Germinal center (tissue), 1 donor: ENCODE measurements at places on chromosomes 6 and 20.
A peak's percentile ranks its signal among the peaks of the same experiment; 100 is the strongest.

DNA sequence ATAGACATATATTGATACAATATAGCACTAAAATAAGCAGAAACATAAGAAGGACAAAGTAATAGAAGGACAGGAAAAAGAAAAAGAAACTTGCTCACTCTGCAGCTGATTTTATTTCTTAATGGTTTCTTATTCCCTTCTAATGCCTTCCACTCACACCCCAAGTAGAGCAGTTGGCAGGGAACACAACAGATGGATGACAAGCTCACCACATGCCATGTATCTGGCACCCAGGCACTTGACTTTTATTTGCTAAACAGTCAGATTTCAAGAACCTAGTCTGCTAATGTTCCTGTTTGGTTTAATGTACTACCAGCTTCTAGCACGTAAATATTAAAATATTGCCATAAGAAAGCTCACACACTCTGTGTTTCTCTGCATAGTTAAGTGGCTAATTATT is 87.1 kb downstream of the COL19A1 start:
- DNase-seq = no peak

DNA sequence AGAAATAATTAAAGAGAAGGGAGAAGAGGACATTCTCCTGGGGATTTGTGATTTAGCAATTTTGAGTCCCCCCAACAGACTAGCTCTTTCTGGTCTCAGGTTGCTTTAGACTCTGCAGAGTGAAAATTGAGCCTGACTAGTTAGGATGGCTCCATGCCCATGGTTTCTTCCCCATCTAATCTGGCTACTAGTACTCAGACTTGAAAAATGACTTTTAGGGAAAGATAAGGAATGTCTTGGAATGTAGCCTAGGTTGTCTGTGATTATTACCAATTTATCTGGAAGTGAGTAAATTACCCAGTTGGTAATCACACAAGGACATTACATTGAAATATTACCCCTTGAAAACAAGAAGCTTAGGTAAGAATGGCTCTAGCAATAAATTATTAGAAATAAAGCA is 4.2 kb downstream of the BEND6 start:
- no peak for DNase-seq

GRCh38 chr6:167963589-167964057 is 33.8 kb upstream of the KIF25 start:
- DNase-seq = no peak

GRCh38 chr20:6756693-6757595 is 10.5 kb upstream of the BMP2 start:
- no peak for DNase-seq

DNA sequence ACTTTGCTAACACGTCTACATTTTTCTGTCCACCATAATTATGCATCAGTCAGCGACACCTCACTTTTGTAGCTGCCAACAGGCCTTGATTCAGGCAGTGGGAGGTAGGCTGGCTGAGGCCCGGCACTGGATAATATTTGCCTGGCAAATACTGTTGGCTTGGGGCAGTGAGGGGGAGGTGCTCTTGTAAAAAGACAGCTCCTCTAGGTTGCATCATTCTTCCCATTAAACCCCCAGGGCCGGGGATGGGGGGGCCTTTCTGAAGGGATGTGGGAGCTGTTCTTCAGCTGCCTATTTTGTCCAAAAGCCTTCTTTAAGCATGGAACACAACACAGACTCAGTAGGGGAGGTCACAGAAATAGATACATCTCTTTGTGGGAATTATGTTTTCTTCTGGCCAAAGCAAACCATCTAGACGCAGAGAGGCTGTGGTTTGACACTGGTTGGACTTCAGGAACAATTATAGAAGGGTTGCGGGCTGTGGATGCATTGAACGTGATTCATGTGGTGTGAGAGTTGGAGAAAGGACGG is 338.3 kb upstream of the NT5E start:
- DNase-seq = no peak

DNA sequence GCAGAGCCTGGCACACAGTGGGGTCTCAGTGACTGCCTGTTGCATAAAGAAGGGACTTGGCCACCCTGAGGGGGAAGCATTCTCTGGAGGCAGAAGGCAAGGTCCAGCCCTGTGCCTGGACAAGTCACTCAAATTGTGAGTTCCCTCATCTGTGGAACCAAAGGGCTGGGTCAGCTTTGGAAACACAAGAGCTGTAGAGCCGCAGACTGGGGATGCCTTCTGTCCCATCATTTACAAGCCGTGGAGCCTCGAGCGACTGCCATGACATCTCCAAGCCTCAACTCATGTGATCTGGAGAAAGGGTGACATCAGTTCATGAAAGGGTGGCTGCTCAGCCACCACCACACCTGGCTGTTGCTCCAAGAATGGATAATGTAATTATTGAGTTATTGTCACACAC is 20.4 kb upstream of the SIRPD start:
- DNase-seq = no peak

- DNase-seq = no peak
Measured at GRCh38 chr6:115524821-115525220, 535.9 kb downstream of the FRK start.

- peak; percentile 35 for DNase-seq
Measured at GRCh38 chr20:21100578-21101452, 5.3 kb downstream of the LINC00237 start.

GRCh38 chr6:23533311-23533710 is 592.7 kb upstream of the NRSN1 start:
- DNase-seq = no peak

GRCh38 chr6:139528471-139528870 is 154.0 kb upstream of the CITED2 start:
- no peak for DNase-seq

GRCh38 chr6:137423451-137424168 is 70.6 kb downstream of the OLIG3 start:
- DNase-seq = peak; percentile 29

DNA sequence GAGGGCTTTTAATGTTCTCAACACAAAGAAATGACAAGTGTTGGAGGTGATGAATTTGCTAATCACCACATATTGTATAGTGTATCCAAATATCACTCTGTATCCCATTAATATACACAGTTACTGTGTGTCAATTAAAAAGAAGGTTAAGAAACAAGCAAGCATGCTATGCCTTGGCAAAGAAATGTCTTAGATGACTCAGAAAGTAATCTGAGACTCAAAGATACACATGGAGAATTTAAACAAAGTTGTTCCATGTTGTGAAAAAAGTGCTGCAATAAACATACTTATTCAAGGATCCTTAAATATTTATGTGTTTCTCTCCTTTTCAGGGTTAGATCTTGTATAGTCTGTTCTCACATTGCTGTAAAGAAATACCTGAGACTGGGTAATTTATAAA is 300.9 kb downstream of the DHX35 start:
- no peak for DNase-seq

DNA sequence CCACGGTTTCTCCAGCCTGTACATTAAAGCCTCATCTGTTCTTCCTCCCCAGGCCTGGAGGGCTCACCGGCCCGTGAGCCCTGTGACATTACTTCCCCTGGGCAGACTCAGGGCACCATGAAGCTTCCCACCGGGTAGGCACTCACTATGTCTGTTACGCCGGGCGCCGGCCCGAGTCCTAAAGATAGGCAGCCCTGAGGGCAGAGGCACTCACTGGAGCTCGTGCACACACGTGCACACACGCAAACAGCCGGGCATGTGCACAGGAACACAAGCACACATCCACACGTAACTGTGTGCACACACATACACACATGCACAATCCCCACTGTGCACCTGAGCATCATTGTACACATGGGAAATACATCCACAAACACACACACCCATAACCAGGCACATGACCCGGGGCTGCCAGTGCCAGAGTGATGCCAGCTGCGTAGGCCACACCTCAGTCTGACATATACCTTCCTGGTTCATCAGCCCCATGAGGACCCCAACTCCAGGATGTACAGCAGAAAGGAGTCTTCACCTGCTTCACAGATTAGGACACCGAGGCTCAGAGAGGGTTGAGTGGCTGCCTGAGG is 83.7 kb downstream of the YTHDF1 start:
- no peak for DNase-seq

GRCh38 chr6:19410481-19410880 is 426.7 kb upstream of the ID4 start:
- no peak for DNase-seq

GRCh38 chr6:44800171-44800783 is 412.8 kb downstream of the CDC5L start:
- DNase-seq = no peak

DNA sequence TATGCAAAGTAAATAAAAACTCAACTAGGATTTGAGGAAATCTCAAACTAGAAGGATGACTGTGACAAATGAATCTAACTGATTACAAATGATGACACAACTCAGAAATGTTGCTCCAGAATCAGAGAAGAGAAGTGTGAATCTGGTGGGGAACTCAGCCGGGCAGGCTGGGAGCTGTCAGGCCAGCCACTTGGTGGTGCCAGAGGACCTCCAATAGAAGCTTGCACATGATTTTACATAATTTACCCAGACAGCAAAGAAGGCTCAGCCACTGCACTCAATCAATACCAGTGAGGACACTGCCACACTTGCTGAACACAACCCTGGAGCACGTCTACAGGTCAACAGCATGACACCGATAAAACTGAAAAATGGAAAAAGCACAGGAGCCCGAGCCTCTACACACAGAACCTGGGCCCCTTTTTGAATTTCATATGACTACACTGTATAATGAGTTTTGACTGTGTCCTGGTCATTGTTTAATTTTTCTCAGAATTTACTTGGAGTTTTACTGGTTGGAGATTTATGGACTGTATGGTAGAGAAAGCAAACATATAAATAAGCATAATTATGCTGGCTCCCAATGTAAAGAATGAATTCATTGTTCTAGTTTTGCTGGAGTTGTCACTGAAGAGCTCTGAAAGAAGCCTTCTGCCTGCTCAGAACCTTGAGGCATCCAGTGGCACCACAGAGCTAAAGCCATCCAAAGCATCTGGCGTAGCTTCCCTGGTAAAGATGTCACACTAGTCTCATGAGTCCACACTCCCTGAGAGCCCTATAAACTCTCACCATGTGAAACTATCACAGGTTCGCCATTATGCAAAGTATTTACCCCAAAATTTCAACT is 296.5 kb downstream of the THBS2 start:
- DNase-seq = peak; percentile 22

DNA sequence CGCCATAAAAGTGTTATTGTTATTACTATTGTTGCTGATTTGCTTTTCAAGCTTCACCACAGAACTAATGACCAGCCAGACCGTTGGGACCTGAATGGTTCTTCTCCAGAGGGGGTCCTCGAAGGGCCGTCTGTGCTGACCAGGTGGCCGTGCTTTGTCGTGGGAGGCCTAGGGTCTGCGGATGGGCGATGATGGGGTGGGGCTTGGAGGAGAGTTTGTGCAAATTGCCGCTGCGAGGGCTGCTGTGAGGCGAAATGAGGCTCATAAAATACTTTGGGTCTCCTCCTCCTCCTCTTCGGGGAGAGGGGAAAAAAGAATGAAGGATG is 6.0 kb upstream of the ZBTB22 start:
- DNase-seq = no peak

GRCh38 chr6:148790817-148791216 is 44.0 kb downstream of the UST start:
- DNase-seq = no peak

DNA sequence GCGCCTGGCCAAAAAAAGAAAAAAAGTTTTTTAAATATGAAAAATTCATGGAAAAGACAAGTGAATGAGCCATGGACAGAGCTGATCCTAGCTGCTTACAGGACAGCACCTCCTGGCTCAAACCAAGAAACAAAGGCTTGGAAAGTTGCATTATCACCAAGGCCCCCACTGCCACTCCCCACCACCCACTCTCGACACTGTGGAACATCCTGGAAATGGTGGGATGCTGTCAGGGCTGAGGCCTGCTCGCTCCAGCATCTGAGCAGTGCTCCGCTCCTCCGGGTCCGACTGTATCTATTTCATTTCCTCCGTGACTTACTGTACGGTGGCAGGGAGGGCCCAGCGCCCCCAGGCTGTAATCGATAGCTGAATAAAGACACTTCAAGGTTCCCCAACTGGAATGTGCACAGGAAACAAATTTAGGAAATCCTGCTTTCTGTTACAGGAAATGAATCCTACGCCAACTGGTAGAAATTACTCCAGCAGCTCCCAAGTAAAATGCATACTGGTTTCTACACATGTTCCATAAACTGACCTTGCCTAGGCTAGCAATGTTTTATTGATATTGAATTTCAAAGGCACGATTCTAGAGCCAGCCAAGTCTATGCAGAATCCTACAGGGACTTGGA is 109.5 kb upstream of the NFATC2 start:
- DNase-seq = no peak

- DNase-seq = no peak
Measured at GRCh38 chr6:135531954-135532490, 34.5 kb upstream of the AHI1 start.

GRCh38 chr6:119742188-119742803 is 392.7 kb upstream of the MAN1A1 start:
- DNase-seq = peak; percentile 8

DNA sequence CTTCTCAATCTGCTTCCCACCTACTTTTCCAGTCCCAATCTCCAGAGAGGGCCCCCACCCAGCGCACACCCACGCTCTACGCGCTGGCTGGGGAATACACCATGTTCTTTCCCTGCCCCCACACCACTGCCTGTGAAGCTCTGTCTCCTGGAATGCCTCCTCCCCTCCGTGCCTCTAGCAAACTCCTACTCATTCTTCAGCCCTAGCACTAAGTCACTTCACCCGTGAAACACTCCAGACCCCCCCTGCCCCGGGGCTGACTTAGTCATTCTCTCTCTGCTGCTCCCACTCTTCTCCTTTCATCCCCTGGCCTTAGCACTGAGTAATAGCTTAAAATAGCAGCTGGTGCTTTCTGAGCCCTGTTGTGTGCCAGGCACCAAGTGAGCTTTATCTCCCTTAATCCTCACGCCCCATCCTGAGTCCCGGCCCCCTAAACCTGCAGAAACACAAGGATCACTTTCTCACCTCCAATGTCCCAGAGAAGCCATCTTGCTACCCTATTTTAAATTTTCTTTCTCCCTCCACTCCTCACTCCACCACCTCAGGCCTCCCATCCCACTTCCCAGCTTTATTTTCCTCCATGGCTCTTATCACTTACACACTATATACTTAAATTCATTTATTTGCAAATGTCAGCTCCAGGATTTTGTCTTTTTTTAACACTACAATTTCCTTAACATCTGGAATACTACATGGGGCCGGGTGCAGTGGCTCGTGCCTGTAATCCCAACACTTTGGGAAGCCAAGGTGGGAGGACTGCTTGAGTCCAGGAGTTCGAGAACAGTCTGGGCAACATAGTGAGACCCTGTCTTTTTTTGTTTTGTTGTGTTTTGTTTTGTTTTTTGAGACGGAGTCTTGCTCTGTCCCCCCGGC is 6.3 kb upstream of the PARD6B start:
- DNase-seq = no peak

DNA sequence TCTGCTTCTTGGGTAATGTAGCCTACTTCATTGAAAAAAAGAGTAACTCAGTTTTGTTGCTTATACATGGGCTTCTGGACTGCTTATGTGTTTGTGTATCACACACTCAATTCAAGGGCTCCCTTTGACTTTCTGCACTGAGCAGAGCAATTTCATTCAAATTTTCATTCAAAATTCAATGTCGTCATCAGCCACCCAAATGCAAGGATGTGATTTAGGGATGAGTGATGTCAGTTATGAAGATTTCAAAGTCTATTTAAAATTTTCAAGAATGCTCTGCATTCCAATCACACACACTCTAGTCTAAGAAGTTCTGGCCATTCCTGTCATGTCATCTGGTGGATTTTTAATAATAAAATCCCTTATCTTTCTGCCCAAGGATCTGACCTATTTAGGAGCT is 344.5 kb upstream of the ZFP64 start:
- DNase-seq = no peak

GRCh38 chr20:57159193-57159851 is 107.1 kb downstream of the BMP7 start:
- no peak for DNase-seq
